ENCODE measurements at places on chromosomes 7 and 10.

DNA sequence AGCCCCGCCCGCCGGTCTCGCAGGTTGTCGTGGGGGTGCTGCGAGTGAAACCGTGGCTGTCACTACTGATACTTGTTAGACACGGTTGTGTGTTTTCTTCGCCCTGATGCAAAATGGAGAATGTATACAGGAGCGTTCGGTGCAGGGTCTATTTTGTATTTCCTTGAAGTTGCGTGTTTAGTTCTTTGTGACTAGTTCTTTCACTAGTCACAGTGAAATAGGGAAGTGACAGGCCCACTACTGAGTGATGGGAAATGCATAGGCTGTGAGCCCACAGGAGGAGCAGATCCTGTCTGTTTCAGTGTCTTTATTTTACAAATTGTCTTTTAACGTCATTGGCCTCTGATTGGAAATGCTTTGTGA lies 675 bp downstream of the ABRAXAS2 start:
- no peak for DNase-seq

- DNase-seq: no peak
Observed at GRCh38 chr10:95297402-95297801, 6.6 kb upstream of the PDLIM1 start.

GRCh38 chr10:23370106-23370505 lies 25.5 kb upstream of the C10orf67 start:
- DNase-seq: no peak

GRCh38 chr7:29040579-29040925 lies 82.4 kb upstream of the TRIL start:
- DNase-seq: no peak

GRCh38 chr10:45470098-45471012 lies 96.3 kb downstream of the ALOX5 start:
- peak; percentile 86 for DNase-seq

DNA sequence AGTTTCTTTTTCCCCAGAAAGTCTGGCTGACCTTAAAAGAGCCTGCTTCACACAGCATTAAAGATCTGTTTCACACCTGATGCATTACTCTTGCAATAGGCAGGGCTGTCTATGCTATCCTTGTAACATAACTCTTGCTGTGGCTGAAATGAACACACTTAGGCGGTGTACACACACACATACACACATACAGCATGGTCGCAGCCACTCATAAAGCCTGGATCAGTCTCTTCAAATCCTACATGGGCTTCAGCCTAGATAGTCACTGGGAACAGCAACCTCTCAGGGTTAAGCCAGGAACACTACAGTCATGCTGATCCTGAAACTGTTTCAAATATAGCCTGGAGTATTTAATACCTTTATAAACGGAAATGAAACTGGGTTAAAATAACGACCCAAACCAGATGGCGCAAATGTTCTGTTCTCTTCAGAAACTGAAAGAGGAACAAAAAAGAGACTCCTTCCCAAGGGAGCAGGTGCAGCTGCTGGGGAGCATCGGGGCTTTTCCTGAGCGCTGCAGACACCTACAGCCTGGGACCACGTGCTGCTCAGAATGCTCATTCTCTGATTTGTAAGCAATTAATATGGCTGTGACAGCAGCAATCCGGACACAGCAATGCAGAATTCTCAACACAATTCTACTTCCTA lies 61.0 kb upstream of the SFMBT2 start:
- no peak for DNase-seq

DNA sequence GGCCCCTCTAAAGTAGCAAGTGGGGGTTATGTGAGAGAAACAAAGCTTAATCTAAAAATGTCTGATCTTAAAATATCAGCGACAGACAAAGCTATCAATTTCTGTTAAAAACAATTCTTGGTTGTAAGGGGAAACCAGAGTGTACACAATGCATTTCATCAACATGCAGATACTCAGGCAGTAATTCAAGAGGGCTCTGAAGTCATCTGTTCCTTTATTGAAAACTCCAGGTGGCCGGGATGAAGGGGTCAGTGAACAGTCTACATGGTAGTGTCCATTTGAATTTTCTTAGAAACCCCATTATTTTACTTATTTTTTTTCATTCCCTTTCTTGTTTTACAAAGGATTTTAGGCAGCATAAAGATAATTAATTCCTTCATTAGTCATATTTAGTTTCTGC lies 36.7 kb upstream of the BTBD16 start:
- no peak for DNase-seq
